Stimulated activated CD8-positive, alpha-beta memory T cell treated with anti-CD3 and anti-CD28 coated beads, Interleukin-4, amount 100 ng/mL, for 4 hours (primary cell): ENCODE measurements at places on chromosomes 2 and 18.

DNA sequence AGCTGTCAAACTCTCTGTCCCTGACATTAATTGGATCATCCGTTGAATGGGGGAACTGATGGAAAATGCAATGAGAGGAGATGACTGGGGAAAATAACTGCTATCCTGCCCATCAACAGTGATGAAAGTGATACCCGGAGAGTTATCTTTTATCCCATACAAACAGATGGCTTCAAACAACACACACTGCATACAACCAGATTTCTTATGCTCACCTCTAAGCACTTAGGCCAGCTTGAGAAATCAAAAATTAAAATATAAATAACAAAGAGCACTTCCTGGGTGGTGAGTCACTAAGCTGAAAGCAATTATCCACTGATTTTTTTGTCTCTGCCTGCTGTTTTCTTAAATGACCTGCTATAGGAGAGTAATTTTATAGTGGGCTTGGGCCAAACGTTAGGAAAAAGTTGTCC lies 237.6 kb upstream of the RGPD4 start:
- DNase-seq: no peak

DNA sequence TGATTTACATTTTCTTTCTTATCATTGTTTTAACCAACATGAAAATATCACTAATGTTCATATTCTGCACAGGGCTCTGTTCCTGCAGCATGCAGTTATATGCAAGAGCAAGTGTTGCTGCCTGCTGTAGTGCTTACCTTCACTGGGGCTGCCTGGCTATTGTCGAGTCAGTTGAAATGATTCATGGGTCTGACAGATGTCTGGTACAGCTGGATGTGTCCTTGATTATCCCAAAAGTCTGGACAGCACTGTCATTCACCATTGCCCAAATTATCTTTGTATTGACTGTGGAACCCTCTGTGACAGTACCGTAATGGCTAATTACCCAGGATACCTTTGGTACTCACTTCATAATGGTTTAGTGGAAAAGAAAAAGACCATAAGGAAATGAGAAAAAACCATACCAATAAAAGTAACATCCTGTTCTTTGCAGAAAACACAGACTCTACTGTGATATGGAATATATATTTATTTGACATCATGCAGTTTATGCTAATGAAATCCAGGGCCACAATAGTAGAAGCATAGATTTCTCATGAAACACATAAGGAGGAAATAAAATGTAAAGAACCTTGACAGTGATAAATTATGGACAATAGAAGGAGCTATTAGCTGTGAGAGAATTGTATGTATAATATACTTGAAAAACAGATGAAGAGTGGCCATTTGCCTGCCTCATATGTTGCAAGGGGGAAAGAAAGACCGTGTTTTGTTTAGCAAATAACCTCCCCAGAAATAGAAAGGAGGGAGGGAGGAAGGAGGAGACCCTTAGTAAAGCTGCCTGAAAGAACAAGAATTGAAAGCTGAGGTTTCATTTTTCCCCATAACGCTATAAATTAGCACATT lies 249.8 kb upstream of the ATP5MC3 start:
- no peak for DNase-seq

DNA sequence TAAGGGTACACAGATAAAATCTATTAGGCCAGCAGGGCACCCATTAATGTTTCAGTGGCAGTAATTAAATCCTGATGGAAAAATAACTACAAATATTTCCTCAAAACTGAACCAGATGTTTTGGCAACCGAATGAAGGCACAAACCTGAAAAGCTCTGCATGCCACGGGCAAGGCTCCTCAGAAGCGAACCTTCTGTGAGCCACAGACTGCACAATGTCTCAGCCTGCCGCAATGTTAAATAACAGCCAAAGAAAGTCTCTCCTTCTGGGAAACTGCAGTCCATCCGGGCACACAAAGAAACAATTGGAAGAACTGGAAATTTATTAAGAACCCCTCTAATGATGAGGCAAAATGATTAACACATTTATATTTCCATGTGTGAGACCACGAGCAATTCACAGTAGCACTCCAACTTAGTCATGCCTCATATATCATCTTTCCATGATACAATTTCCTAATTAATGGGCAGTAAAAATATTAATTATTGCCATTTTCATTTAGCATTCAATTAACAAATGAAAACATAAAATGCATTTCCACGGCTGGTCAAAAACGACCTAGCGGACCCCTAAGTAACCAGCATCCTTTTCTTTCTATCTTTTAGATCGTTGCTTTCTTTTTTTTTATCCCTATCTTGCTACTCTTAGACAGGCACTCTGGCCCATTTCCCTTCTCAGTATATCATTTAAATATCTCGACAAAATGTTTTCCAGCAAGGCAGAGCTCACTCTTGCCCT lies 237.5 kb downstream of the EPHA4 start:
- no peak for DNase-seq

- no peak for DNase-seq
Observed at GRCh38 chr2:73877071-73877802, 15.6 kb upstream of the ACTG2 start.
